ENCODE measurements at places on chromosomes 12 and 14.

DNA sequence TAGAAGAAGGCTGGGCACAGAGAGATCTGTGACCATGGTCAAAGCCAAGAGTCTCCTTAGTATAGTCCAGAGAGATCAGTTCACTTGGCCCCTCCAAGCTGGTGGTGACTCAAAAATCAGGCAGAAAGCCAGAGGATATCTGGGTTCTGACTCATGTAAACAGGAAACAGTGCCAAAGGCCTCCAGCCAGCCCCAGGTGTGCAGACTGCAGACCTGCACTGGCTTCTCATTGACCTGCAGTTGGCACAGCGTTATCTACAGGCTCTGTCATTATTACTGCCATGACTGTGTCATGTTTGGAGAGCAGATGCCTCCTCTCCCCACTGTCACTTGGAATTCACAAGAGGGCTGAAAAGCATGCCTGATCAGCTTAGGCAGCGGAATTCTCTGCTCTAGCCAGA, 295.7 kb upstream of the PRKD1 start:
- DNase-seq = no peak

DNA sequence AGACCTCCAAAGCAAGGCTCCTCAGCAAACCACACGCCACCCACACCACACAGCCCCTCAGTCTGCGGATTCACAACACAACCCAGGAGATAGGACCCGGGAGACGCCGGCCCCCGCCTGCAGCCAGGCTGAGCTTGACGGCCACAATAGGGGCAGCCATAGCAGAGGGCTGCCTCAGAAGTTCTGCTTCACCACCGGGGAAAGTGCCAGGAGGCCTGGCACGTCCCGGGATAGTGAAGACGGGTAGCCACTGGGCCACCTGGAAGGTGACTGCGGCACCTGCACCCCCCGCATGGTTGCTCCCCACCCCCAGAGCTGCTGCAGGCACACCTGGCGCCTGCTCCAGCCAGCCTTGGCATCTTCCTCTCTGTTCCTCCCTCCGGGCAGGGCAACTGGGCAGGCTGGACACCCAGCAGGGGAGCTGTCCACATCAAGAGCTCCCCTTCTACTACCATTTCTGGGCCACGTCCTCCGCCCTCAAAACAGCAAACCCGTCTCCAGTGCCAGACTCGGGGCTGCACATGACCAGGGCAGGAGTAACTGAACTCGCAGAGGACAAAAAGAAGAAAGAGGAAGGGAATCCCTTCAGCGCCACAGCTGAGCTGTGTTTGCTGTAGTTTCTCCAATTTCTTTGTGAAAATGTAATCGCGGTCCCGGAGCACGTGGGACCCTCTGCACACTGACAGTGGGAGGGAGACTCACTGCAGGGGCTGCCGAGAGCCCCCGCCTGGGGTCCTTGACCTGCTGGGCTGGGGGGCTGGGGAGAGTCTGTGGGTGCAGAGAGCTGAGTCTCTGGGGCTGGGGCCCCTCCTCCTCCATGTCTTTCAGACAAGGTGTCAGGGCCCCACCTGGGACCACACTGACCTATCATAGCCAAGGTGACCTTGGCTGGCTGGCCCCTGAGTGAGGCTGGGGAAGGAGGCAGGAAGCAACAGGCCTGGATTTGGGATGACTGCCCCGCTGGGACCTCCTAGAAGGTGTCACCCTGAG, 74.2 kb upstream of the C14orf180 start:
- no peak for DNase-seq

- no peak for DNase-seq
These were observed 52.7 kb downstream of the RASSF3 start for GRCh38 chr12:64663015-64663414.

DNA sequence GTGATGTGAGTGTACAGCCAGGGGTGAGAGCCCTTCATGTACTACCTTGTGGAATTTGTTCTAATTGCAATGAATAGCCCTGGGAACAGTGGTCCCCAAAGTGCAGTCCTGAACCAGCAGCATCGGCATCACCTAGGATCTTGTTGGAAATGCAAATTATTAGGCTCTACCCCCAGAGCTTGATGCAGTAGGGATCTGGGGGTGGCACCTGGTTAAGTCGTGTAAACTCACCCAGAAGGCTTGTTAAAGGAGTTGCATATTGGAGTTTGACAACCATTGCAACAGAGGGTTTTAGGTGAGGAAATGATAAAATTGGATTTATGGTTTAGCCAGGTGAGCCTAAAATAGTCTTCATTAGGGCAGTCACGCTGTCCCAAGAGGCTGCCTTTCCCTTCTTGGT, 73.2 kb downstream of the PLEKHG3 start:
- DNase-seq = no peak

GRCh38 chr12:55008944-55009585, 10.7 kb upstream of the NEUROD4 start:
- DNase-seq = no peak

GRCh38 chr14:93976477-93977057, at the start of gene ASB2:
Gene ASB2, minus strand, starts transcription at chr14:93976570. Its CDS starts 12,031 bp downstream, at chr14:93964539.
- DNase-seq = no peak

DNA sequence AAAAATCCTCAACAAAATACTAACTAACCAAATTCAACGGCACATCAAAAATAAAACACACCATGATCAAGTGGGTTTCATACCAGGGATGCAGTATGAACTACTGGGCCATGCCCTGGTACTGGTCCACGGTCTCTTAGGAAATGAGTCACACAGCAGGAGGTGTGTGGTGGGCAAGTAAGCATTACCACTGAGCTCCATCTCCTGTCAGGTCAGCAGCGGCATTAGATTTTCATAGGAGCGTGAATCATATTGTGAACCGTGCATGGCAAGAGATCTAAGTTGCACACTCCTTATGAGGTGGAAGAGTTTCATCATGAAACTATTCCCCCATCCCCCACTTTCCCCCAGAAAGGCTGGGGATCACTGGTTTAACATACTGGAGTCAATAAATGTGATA, 6.7 kb upstream of the LGR5 start:
- DNase-seq = no peak

- DNase-seq = no peak
These were observed 5.3 kb downstream of the KCNH3 start for GRCh38 chr12:49543914-49544815.

- no peak for DNase-seq
These were observed 94.9 kb downstream of the VCPKMT start for GRCh38 chr14:50021261-50022031.

GRCh38 chr12:121738340-121738858, 25.8 kb downstream of the TMEM120B start:
- DNase-seq = no peak

GRCh38 chr14:36518031-36518585, 1.9 kb downstream of the NKX2-1 start:
- DNase-seq = no peak

DNA sequence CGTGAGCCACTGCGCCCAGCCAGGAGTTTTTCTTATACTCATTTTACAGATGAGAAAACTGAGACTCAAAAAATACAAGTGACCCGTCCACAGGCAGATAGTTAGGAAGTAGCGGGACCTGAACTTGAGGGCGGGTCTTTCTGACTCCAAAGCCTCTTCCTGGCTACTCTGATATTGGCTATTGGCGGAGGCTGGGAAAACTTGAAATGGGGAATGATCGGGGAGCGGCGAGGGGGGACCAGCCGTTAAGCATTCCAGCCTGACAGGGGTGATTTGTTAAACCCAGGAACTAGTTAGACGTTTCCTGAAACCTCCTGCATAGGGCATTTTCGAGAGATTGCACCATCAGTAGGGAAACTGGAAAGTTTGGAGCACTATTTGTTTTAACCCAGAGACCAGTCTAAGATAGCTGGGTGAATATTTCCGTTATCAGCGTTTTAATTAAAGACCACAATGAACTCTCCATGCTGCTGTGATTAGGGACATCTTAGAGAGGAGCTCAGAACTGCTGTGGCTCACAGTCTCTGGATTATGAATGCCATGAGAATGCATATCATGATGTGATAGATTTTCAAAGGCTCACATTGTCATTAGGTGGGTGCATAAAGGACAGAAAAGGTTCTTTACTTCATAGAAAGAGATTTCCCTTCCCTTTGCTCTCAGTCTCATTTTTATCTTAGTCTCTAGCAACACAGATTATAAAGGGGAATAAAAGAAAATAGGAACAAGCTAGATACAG, 2.5 kb downstream of the NR1H4 start:
- no peak for DNase-seq

DNA sequence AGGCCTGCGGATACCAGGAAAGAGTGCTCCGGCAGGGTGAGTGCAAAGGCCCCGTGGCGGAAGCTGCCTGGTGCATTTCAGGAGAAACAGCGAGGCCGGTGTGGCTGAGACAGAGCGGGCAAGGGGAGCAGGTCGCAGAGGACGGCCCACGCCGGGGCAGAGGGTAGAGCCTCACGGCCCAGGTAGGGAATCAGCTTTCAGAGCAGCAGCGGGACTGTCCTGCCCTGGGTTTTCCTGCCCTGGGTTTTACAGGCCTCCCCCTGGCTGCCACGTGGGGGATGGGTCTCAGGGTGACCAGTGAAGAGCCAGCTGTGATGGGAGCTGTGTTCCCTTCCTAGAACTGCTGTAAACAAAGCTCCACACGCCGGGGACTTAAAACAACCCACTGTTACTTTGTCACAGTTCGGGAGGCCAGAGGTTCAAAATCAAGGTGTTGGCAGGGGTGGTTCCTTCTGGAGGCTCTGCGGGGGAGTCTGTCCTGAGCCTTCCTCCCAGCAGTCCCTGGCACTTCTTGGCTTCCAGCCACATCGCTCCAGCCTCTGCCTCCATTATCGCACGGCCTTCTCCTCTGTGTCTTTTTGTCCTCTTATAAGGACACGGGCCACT, 10.4 kb downstream of the NCOR2 start:
- no peak for DNase-seq

DNA sequence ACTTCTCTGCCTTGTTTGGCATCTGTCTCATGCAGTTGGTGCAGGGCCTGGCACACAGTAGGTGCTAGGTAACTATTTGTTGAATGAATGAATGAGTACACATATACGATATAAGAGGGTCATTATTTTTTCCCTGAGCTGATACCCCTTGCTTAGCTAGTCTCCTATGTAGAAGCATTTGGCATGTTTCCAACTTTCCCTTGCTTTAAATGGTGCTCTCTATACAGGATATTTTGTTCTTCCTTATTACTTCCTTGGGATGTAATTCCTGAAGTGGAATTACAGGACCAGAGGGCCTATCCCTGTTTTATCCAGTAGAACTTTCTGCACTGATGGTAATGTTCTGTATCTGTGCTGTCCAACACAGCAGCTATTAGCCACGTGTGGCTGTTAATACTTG, 250.1 kb upstream of the PWP1 start:
- DNase-seq = no peak

- no peak for DNase-seq
These were observed 144.8 kb downstream of the TBC1D30 start for GRCh38 chr12:64968989-64969819.

DNA sequence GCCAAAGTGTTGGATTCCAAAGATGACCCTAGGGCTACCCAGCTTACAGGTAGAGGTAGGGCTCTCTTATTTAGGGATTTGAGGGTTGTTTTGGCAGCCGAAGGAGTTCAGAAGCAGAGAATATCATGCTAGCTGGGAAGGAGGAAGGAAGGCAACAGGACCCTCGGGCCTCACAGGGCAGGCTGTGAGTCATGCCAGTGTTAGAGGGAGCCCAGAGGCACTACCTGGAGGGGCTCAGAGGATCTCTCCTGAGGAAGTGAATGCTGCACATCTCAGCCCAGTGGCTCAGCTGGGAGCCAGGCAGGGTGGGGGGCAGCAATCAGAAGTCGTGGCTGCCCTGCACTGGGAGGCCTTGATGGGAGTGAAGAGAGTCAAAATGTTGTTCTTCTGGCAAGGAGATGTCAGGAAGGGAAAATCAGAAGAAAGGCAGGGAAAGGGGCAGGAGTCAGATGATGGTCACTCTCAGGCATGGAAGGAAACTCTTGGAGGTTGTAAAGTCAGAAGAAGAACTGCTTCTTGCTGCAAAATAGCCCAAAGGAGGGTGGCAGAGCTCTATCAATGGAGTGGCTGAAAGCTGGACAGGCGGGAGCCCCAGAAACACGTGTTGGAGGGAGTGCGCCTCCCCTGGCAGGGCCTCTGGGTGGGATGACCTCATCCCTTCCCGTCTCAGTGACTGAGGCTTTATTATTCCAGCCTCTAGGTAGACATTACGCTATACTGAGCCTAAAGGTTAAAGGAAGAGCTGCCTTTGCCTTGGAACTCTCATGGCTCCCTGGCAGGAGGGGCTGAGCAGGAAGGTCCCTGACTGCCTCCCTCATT, 141.3 kb downstream of the SMOC1 start:
- no peak for DNase-seq

- no peak for DNase-seq
These were observed 38.0 kb downstream of the CHST11 start for GRCh38 chr12:104494793-104495158.

- no peak for DNase-seq
These were observed 20.1 kb downstream of the SERPINA3 start for GRCh38 chr14:94632305-94632590.

GRCh38 chr12:52307836-52308805, 13.1 kb downstream of the KRT83 start:
- peak; percentile 49 for DNase-seq

- DNase-seq = no peak
These were observed 311.2 kb downstream of the DUSP6 start for GRCh38 chr12:89041078-89041477.

DNA sequence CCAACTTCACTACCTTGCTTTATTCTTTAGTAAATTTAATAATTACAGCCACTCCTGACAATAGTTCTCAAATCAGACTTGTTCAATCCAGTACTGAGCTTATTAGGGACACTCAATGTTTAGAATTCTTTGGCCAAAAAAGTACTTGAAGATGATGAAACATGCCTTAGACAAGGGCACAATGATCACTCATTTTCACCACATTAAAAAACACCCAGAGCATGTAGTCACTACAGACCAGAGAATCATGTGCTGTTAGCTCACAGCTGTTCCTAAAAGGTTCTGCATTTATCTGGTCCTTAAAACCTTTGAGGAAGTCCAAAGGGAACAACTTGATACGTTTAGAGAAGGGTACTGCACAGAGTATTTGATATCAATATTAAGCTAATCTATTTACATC, 98.7 kb downstream of the INSM2 start:
- no peak for DNase-seq

GRCh38 chr12:125372085-125372484, 306.9 kb downstream of the AACS start:
- no peak for DNase-seq

DNA sequence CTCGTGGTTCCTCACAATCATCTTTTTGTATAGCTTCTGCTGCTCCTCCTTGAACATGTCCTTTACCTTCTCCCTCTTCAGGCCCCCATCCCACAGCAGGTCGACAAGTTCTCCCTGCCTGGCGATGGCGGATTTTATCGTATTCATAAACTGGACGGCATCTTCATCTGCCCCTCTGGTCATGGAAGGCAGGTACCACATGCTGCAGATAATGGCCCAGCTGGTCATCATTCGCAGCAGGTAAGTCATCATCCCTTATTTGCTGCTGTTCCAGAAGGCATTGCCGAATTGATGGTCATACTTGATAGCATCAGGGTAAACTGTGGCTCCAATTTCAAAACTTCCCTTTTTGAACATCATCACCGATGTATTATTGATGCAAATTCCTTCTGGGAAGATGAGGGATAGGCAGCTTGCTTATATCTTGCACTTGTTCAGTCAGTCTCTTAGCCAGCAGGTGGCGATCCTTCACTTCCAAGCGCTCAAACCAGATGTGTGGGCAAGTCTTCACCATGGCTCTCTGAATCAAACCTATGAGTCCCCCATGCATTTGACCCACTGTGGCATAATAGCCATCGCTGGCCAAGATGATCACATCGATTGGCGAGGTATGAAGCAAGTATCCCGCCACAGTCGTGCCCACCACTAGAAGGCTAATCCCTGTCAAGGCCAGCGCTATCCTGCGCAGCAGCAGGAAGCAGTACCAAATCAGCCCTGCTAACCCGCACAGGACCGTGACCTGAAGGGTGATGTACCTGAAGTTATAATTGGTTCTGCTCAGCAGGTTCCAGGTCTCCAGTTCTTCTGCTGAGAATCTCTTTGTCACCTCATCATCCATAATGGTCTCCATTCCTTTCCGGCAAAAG, 381.5 kb upstream of the STXBP6 start:
- no peak for DNase-seq

All from muscle of arm (tissue), 14 donors.